ENCODE measurements at places on chromosomes 2 and 18.
A peak's percentile ranks its signal among the peaks of the same experiment; 100 is the strongest.

DNA sequence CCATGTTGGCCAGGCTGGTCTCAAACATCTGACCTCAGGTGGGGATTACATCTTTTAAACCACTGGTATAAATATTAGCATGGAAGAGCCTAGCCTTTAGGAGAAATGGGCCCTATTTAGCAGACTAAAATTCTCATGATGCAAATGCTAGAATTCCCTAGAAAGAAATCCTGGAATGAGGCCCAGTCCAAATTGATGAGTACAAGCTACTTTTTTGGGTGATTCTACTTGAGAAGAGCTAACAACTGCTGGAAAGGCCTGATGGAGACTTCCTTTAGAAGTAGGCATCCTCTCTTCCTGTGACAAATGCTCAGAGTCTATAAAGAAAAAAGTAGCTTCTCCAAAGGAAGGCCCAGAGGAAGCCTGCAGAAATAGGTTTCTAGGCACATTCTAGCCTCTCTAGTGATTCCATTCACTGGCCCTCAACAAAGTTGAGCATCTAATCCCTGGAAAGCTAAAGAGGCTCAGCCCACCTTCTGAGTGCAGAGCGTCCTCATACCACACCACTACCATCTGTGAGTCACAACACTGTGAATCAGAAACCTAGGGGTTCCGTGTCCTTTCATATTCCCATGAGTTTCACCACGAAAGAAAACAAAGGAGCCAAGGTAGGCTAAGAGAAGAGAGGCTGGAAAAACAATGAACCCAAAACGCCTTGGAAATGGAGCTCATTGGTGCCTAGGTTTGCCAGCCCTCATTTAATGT lies 183.1 kb downstream of the C1D start:
- DNase-seq, result peak; percentile 29

DNA sequence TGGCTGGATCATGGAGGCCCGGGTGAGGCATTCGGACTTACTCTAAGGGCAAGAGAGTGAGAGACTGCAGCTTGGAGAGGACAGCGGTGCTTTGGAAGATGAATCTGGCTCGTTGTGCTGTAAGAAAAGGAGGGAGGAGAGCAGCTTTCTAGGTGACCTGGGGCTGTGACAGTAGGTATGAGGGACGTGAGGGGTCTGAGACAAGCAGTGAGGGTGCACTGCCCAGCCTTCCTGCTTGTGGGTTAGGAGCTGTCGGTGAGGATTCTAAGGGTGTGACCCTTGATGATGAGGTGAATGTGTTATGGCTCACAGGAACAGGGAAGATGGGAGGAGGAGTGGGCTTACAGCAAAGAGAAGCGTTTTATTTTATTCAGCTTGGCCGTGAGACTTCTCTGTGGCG lies 27.1 kb upstream of the RHOB start:
- DNase-seq, result no peak

DNA sequence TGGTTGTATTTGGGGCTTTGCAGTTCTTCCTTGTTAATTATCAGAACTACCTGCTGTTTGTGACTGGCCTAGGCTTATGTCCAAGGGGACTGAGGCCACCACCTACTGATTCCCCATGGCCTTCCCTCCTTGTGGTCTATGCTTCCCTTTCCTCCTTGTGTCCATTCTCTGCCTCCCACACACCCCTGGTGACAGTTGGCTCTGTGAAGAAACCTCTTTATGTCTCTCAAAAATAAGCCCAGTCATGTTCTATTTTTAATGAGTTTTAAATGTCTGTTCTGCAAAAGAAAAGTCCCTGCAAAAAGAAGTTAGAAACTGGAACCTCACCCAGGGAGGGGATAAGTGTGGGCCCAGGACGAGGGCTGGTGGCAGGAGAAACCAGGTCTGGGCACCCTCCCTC lies 105.0 kb downstream of the SMC6 start:
- no peak for DNase-seq

DNA sequence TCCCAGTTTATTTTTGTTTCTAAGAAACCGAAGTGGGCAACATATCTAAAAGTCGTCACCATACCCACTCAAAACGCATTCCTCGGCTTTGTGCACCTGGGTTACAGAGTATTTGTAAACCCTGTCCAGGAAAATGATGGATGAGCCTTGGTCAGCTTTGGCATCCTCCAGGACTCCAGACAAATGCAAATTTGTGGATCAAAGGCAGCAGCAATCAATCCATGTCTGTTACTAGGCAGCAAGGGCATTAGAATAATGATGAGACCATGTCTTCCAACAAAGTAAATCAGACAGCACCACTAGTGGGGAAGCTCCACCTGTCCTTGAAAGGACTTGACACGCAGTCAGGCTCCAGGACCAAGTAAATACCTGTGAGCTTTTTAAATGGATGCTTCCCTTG lies 672.6 kb upstream of the GYPC start:
- no peak for DNase-seq

- DNase-seq, result no peak
Measured at GRCh38 chr2:188443207-188443606, 151.5 kb downstream of the GULP1 start.

DNA sequence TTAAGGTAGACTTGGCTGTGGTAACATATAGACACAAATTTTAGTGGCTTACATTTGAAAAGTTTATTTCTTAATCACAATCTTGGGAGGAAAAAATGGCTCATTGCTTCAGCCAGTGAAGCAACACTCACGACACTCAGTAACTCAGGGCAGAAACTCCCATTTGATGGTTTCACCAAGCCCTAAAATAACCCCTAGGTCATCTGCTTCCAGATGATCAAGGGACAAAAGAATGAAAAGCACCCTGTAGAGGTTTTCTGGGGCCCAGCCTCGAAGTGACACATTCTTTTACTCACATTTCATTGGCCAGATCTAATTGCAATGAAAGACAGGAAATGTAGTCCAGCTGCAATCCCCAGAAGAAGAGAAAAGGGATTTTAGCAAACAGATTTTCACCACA lies 275.9 kb downstream of the TMX3 start:
- DNase-seq, result peak; percentile 53

DNA sequence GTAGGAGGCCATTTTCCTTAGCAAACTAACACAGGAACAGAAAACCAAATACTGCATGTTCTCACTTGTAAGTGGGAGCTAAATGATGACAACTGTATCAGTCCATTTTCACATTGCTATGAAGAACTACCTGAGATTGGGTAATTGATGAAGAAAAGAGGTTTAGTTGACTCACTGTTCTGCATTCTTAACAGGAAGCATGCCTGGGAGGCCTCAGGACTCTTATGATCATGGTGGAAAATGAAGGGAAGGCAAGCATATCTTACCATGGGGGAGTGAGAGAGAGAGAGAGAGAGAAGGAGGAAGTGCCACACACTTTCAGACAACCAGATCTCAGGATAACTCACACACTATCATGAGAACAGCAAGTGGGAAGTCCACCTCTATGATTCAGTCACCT lies 105.3 kb downstream of the PARD3B start:
- no peak for DNase-seq

DNA sequence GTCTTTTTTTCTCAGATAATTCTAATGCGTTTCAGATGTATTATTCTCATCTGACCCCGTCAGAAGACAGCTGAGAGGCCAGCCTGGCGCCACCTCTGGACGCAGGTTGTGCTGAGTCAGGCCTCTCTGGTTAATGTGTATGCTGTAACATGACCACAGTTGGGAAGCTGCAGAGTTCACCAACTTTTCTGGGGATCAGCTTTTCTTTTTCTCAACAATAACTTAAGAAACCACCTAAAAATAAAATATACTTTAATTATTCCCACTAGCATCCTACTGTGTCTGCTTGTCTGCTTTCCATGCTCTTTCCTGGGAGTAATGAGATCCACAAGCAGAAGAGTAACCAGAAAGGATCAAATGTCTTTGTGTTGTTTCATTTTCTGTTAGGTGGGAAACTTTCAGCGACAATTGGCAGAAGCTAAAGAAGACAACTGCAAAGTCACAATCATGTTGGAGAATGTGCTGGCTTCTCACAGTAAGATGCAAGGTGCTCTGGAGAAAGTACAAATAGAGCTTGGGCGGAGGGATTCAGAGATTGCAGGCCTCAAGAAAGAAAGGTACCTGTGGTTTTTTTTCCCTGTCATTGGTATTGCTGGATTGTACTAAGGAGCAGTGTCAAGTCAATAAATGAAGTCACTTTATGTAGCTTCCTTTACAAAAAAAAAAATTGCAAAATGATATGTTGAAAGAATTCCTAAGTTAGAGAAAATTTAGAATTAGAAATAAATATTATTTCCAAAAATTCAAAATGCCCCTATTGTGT lies 79.8 kb downstream of the CCDC150 start:
- DNase-seq, result peak; percentile 69

DNA sequence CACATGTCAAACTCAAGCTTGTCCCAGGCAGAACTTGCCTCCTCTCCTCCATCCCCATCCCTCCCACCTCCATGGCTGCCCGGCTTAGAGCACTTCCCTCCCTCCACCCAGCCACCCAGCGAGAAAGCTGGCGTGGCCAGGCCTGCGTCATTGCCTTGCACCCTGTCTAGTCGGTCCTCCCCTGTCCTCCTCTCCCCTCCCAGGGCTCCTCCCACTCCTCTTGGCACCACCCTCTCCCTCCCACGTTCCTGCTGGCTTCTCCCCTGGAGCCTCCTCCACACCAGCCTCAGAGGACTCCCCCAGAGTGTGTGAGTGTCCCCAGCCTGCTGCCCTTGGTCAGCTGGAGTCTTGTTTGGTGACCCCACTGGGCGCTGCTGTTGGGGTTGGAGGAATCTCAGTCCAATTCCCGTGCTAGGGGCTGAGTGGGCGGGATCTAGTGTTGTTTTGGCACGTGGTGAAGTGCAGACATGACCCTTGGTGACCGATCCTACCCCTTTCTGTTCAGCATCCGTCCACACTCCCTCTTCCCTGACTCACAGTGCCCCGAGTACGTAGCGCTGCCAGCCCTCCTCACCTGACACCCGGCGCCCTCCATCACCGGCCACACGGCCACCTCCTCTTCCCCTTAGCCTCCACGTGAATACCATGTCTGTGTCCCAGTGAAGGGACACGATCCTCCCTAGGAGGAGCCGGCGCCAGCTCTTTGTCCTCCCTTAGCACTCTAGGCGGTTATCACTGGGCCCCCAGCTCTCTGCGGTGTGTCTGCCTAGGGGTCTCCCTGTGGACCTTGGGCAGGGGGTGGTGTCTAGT lies 41.4 kb downstream of the ATP6V1C2 start:
- DNase-seq, result peak; percentile 74

DNA sequence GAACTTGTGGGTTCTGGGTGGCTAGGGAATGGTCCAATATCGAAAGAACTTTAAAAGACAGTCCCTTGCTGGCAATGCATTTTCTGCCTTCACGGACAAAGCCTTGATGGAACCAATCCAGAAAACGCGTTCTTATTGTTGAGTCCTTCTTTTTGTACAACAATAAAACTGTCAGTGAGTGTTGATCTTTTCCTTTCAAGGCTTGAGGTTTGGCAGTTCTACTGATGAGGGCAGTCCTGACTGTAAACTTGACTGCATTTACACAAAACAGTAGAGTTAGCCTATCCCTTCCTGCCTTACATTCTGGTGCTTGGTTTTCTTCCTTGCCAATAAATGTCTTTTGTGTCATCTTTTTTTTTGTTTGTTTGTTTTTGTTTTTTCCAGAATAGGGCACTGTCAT lies 2.5 kb upstream of the UGT1A7 start:
- DNase-seq, result no peak

- peak; percentile 17 for DNase-seq
Measured at GRCh38 chr2:71700658-71701397, 247.5 kb downstream of the DYSF start.

DNA sequence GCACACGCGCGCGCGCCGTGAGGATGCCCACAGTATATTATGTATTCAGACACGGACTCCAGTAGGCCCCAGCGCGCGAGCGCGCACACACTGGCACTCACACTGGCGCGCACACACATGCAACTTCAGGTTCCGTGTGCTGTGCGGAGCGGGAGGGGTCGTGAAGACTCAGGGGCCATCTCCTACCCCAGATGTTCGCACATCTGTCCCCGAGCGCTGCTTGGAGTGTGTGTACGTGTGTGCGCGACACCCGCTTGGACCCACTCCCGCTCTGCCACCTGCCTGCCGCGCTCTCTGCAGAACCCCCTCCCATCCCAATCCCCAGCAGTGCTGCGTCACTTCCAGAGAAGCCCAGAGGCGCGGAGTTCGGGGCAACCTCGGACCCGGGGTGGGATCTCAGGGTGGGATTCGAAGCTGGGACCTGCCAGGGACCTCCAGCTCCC lies 2.6 kb downstream of the NRP2 start:
- peak; percentile 24 for DNase-seq

GRCh38 chr18:68267583-68267982 lies 447.3 kb downstream of the TMX3 start:
- peak; percentile 51 for DNase-seq

DNA sequence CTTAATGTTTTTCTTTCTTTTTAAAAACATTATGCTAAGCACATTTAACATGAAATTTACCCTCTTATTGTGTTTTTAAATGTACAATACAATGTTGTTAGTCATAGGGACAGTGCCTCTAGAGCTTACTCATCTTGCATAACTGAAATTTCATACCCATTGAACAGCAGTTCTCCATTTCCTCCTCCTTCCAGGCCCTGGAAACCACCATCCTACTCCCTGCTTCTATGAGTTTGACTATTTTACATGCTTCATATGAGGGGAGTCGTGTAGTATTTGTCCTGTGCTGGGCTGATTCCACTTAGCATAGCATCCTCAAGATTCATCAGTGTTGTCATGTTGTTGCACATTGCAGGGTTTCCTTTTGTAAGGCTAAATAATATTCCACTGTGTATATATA lies 92.6 kb downstream of the SPATS2L start:
- DNase-seq, result peak; percentile 57

GRCh38 chr2:172088245-172089004 lies 3.1 kb downstream of the DLX1 start:
- DNase-seq, result no peak

GRCh38 chr2:60482222-60482621 lies 71.2 kb downstream of the BCL11A start:
- no peak for DNase-seq

GRCh38 chr2:120682654-120683053 lies 53.0 kb upstream of the GLI2 start:
- no peak for DNase-seq

Data from fibroblast of pulmonary artery (primary cell).